Activated CD8-positive, alpha-beta memory T cell treated with anti-CD3 and anti-CD28 coated beads, Interleukin-2, amount 50 U/mL, for 4 hours (primary cell): ENCODE measurements at places on chromosomes 6 and 20.

DNA sequence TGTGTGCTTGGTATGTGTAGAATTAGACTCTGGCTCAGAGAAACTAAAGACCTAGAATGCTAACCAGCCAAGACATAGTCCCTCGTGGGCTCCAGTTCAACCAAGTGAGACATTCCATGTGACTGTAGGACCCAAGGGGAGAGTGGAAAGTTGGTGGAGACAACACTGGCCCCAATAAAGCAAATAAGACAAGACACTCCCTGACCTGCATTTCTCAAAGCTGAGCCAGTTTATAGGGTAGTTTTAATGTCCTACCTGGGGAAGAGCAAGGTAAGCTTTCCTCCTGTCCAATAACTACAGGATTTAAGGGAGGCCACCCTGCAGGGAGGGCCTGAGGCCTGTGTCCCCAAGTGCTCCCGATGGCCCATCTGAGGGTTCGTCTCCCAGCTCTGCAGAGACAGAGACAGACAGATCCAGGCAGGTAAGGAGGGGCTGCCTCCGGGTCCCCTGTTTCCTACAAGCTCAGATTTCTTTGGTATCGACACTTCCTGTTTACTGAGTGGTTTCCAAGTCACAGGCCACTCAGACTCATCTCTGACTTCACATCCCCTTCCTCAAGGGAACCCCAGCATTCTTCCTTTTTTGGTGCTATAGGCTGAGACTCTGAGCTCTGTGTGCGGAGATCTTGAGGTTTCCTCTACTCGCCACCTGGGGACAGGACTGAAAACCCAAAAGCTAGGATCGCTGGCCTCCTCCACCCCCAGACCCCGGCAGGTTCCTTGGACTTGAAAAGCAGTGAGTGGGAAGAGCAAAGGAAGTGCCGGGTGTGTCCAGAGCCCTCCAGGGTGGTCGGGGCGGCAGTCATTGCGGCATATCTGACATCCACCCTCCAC is 92.4 kb downstream of the PRND start:
- DNase-seq = no peak

- DNase-seq = peak; percentile 22
These were observed 1.4 kb upstream of the CEP43 start for GRCh38 chr6:166997768-166998255.

GRCh38 chr6:19753826-19754225 is 83.3 kb upstream of the ID4 start:
- DNase-seq = no peak

- no peak for DNase-seq
These were observed 3.2 kb downstream of the GNAS start for GRCh38 chr20:58855506-58856389.

DNA sequence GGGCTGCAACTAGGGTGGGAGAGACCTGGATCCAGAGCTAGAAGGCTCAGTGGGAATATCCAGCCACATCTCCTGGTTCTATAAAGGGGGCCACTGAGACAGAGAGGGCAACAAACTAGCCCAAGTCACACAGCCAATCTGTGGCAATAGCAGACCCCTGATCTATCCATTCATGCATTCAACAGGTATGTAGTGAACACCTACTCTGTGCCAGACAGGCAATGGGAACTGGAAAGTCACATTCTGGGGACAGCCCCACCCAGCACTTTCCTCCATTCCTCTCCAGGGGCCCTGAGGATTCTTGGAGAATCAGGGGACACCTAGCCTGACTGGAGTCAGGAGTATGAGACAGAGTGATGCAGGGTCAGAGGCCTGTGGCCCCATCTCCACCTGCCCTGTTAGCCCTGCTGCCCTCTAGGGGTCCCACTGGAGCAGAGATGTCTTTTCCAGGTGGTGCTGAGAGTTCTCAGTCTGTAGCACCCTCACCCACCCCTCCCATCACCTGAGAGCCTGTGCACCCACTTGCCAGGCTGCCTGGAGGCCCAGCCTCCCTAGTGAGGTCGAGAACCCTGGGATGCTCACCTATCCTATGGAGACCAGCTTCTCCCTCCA is 13.6 kb downstream of the BPIFA2 start:
- no peak for DNase-seq

- peak; percentile 27 for DNase-seq
These were observed 46.6 kb downstream of the MOXD1 start for GRCh38 chr6:132354517-132355167.

- no peak for DNase-seq
These were observed 6.5 kb upstream of the SCRT2 start for GRCh38 chr20:682123-682522.

DNA sequence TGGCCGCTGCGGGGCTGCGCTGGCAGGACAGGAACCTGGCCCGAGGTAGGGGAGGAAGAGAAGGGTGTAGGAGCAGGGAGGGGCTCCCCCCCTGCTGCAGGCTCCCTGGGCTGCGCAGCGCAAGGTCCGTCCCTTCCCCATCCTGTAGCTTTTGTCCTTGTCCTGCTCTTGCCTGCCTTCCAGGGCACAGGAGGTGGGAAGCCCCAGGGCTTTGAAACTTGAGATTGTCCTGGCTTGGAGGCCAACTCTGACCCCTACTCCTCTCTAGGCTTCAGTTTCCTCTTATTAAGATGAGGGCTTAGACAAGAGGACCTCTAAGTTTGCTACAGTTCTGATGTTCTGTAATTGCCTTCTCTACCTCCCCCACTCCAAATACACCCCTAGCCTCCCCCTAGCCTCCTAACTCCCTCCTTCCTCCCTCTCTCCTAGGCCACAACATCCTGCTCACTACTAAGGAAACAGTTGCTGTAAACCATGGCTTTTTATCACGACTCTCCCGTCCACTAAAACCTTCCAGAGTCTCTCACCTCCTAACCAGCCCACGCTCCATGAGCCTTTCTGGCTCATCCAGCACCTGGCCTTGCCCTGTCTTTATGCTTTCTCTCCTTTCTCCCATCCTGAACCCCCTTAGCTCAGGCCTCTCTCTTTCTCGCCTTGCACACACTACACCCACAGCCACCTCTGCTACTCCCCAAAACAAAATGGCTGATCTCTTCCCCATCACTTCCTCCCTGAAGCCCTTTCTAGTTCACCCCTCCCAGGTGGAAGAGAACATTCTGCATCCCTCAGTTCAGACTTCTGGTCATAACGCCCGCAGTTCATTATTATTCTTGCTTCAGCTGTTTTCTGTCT is 10.2 kb downstream of the UNC5CL start:
- DNase-seq = no peak

- peak; percentile 39 for DNase-seq
These were observed 3.0 kb upstream of the GOPC start for GRCh38 chr6:117605169-117605826.

- DNase-seq = no peak
These were observed 24.2 kb downstream of the UNC5CL start for GRCh38 chr6:41014780-41015179.

GRCh38 chr20:49979030-49979832 is 3.5 kb upstream of the SNAI1 start:
- DNase-seq = peak; percentile 70

DNA sequence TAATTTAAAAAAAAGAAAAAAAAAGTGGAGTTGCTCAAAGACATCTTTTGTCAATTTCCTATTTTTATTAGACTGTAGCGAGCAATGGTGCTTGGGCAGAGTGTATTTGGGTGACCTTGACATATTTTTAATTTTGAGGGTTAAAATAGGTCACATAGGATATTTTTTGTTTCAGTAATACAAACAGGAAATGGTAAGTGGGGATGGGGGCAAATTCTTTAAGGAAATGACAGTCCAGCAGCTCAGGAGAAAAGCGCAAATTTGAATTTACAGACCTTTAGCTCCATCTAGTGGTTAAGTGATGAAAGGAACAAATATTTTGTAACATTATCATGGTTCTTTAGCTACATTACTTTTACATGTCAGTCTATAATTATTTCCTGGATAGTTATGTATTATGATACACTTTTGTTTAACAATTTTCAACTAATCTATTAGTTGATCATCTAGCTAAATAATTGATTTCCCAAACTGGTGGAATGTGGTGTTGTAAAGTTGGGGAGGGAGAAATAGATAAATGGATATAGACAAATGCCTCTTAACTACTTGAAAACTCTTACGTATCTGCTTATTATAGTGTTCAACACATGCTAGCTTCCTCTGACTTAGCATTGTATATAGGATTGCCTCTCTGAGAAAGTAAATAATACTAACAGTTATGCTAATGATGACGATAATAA is 10.0 kb downstream of the CITED2 start:
- no peak for DNase-seq

GRCh38 chr6:53813096-53813495 is 18.3 kb downstream of the LRRC1 start:
- DNase-seq = no peak

DNA sequence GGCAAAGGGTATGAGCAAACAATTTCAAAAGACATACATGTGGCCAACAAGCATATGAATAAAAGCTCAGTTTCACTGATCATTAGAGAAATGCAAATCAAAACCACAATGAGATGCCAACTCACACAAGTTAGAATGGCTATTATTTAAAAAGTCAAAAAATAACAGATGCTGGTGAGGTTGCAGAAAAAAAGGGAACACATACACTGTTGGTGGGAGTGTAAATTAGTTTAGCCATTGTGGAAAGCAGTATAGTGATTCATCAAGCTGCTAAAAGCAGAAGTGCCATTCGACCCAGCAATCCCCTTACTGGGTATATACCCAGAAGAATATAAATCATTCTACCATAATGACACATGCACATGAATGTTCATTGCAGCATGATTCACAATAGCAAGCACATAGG is 6.7 kb upstream of the KHDC1L start:
- DNase-seq = no peak

GRCh38 chr6:150118203-150118602 is 24.6 kb upstream of the PPP1R14C start:
- no peak for DNase-seq

DNA sequence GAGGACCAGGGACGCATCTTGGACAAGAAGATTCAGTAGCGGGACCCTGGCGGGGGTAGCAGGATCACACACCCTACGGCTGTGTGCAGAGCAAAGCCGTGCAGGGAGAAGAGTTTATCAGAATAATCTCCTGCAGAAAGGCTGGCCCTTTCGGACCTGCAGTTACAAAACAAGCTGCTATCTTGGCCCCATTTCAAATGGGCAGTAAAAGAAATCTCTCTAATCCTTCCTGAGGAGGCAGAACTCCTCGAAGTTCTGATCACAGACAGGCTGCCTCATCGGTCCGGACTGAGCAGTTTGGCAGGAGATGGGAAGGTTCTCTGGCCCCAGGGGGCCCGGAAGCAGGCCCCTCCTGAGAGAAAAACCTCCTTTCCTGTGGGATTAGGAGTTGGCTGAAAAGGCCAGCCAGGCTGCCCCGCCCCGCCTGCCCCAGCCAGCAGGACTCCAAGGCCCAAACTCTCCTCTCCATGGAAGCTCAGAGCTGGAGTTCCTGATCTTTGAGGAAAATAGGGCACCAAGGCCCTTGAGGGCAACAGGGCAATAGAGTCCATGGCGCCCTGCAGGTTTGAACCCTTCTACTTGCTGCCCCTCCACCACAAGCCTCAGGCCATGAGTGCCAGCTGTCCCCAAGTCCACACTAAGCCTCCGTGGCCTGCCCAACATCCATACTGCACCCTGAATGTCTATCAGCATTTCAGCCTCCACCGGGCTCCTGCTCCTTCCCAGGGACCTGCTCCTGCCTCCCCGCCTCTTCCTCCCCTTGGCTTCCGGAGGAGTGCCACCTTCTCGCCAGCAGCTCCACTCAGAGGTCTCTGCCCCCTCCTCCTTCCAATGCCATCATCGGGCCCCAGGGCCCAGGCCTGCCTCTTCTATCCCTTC is 141.3 kb downstream of the PREX1 start:
- no peak for DNase-seq

DNA sequence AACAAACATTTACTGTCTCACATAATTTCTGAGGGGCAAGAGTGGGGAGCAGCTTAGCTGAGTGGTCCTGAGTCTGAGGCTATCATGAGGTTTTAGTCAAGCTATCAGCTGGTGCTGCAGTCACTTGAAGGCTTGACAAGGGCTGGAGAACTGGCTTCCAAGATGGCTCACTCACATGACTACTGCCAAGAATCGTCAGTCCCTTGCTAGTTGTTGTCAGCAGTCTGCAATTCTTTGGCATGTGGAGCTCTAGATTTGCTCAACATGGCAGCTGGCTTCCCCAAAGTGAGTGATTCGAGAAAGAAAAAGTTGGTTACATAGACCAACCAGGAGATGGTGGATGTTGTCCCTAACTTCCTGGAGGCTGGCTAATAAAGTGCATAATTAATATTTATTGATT is 2.8 kb upstream of the LRRC1 start:
- DNase-seq = no peak

DNA sequence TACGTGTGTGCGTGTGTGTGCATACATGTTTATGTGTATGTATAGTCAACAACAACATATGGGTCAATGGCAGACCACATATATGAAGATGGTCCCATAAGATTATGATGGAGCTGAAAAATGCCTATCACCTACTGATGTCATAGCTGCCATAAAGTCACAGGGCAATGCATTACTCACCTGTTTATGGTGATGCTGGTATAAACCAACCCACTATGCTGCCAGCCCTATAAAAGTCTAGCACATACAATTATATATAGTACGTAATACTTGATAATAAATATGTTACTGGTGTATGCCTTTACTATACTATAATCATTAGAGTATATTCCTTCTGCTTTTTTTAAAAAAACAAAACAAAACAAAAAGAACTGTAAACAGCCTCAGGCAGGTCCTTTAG is 148.4 kb upstream of the ARID1B start:
- DNase-seq = no peak

- DNase-seq = no peak
These were observed 13.6 kb downstream of the SLC2A10 start for GRCh38 chr20:46723039-46723438.

DNA sequence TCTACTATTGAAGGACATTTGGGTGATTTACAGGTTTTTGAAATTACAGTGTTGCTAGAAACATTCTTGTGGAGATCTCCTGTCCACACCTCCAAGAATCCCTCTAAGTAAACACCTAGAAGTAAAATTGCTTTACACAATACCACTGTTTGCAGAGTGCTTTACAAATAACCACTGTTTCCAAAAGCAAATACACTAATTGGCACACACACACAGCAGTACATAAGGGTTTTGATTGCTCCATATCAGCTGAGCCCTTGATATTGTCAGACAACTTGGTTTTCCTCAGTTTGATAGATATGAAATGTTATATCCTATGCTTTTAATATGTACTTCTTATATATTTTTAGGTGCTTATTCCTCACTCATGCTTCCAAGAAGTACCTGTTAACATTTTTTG is 6.3 kb downstream of the HMGN4 start:
- no peak for DNase-seq

GRCh38 chr20:59145924-59146779 is 17.5 kb upstream of the ZNF831 start:
- DNase-seq = peak; percentile 75

- DNase-seq = no peak
These were observed 3.6 kb downstream of the ARMH2 start for GRCh38 chr6:24795106-24795505.

DNA sequence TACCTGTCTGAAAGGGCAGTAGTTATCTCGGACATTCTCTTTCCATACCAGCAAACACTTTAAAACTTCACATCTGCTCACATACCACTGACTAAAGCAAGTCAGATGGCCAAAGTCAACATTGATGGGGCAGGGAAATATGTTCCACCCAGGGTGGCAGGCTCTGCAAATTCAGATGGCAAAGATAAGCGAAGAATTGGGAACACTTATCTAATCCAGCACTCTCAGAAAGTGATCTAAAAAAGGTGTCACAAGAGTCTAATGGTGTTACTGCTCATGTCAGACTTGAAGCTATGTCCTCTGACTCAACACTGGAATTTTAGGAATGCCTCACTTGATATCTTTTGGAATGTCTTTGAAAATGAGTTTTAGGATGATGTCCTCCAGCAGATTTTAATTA is 1086.2 kb downstream of the KIF16B start:
- DNase-seq = no peak

GRCh38 chr6:142112451-142113061 is 20.2 kb upstream of the GJE1 start:
- peak; percentile 70 for DNase-seq

GRCh38 chr6:11094411-11094851 is 797 bp downstream of the SMIM13 start:
- DNase-seq = peak; percentile 40
